Right hindlimb (tissue), 1 donor: ENCODE measurements at places on chromosomes 2 and 18.

DNA sequence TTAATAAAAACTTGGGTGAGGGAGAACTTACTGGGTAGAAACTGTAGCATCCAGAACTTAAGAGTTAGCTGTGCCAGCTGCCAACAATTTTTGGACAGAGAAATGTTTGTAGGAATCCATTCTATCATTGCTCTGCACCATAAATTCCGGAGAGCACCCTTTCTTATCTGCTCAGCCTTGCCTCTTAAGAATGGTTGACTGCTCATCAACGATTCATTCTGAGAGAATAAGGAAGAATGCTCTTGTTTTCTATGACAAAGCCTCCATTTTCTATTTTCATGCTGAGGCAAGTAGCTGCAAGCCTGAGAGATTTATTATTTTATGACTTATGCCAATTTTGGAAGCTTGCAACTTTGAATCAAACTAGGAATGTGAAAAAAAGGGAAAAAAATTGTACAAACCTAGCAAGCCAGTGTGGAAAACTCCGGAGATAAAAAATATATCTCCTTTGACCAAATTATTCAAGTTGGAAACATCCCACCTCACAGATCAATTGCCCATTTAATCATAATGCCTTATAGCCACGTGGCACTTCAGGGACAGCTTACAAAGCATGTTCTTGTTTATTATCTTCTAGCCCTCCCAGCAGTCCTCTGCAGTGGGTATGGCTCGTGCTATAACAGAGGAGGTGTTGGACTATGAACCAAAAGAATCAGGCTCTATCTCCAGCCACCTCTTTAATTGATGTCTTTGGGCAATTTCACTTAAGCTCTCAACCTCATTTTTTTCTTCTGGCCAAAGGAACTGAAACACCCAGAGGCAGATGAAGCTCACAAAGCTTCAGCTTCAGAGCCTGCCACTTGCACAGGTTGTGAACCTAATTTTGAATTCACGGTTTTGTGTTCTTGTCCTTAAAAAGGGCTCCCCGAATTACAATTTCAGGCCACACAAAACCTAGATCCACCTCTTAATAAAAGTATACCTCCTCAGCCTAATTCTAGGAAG lies 40.9 kb upstream of the ATL2 start:
- DNase-seq, result no peak

- no peak for DNase-seq
Observed at GRCh38 chr18:3086871-3087270, 73.9 kb upstream of the LPIN2 start.

- DNase-seq, result no peak
Observed at GRCh38 chr2:24544456-24545115, 53.5 kb downstream of the NCOA1 start.

- peak; percentile 27 for DNase-seq
Observed at GRCh38 chr2:41187376-41188122, 735.7 kb upstream of the SLC8A1 start.

DNA sequence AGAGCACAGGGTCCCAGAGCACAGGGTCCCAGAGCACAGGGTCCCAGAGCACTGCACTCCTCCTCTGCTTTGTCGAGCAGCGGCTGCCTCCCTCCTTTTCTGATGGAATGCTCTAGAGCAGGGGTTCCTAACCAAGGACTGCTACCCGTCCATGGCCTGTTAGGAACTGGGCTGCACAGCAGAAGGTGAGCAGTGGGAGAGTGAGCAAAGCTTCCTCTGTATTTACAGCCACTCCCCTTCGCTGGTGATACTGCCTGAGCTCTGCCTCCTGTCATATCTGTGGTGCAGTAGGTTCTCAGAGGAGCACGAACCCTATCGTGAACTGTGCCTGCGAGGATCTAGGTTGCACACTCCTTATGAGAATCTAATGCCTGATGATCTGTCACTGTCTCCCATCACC lies 33.1 kb upstream of the ADNP2 start:
- DNase-seq, result no peak

DNA sequence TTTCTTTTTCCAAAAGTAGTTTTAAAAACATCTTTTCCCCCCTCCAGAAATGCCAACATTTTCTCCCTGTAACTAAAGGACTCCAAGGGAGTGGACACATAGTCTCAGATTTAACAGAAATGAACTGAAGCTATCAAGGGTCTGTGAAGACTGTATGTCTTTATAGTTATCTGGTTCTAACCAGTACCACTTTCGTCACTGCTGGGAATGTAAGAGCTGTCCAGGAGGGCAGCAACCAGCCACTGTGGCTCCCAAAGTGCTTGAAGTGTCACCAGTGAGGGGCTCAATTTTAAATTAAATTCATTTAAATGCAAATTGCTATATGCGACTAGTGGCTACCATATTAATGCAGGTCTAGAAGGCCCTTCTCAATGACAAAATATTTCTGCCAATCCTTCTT lies 15.0 kb downstream of the RNF149 start:
- no peak for DNase-seq

- DNase-seq, result peak; percentile 14
Observed at GRCh38 chr18:76455003-76455676, 39.9 kb downstream of the ZNF516 start.

DNA sequence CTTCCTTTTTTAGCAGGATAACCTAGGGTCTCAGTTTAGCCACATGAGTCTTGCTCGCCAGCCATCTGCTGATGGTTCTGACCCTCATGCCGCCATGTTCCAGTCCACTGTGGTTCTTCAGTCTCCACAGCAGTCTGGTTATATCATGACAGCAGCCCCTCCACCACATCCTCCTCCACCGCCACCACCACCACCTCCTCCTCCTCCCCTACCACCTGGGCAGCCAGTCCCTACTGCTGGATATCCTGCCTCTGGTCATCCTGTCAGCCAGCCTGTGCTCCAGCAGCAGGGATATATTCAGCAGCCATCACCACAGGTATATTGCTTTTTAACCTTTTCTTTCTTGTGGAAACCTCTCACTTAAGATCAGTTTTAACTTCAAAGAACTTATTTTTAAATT lies 89.9 kb upstream of the UBXN4 start:
- DNase-seq, result no peak

GRCh38 chr2:32452338-32453064 lies 95.7 kb downstream of the BIRC6 start:
- DNase-seq, result no peak

DNA sequence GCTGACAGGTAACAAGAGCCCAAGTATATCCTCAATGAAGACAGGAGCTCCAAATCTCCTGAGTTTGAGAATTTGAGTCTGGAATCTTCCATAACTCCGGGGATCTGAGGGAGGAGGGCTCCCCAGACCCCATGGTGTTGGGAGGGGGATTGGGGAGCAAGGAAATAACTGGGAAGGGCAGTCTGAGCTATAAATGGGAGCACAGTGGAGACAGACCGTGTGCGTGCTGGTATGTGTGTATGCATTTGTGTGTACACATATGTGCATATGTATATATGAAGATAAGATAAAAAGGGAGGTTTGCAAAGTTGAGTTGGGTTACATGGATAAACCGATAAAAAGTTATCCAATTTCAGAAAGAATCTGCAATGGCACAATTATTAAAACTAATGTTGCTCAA lies 2.3 kb downstream of the APCDD1 start:
- DNase-seq, result no peak

DNA sequence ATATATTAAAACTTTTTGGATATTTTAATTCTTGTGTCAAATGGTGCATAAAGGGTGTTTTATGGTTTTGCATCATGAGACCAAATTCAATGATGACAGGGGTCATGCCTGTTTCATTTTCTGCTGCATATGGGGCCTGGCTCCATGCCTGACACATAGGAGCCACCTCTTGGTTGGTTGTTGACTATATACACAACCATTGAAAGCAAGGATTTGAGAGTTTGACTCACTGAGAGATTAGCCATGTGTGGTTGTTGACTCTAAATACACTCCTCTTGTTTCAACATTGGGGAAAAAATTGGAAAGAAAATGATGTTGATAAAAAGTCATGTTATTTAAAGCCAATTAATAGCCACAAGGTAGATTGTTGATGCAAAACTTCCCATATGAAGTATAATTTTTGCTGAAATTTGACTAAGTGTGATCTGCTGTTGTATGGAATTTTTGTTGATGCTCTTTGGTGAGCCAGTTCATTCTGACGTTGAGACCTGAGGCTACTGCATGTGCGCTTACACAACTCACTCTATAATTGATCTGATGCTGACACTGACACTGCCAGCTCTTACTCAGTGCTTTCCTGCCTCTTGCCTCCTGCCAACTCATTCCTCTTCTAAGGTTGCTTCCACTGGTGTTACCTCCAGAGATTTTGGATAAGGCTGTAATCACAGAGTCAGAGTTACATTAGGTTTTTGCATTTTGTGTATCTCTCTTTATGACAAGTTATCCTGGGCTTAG lies 446.2 kb upstream of the SLC14A2 start:
- no peak for DNase-seq

DNA sequence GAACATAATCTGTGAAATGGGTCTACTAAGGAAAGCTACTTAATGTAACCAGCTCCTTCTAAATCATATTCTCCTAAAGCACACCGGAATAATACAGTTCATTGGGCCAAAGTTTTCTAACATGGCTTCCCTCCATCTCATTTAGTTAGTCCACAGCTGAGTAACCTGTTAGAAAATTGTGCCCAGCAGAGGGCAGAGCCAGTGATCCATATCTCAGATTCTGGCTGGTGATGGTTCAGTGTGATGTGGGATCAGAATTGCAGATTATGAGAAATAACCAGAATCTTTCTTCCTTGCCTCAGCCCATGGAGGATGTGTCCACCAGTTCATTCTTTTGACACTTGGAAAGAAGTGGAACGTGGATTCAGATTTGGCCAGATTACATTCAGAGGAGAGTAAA lies 9.4 kb upstream of the CTLA4 start:
- no peak for DNase-seq

GRCh38 chr2:189599245-189599644 lies 18.7 kb upstream of the SLC40A1 start:
- DNase-seq, result no peak

- no peak for DNase-seq
Observed at GRCh38 chr2:152583512-152584229, 133.6 kb downstream of the PRPF40A start.

GRCh38 chr18:79422783-79423165 lies 27.0 kb downstream of the NFATC1 start:
- no peak for DNase-seq

DNA sequence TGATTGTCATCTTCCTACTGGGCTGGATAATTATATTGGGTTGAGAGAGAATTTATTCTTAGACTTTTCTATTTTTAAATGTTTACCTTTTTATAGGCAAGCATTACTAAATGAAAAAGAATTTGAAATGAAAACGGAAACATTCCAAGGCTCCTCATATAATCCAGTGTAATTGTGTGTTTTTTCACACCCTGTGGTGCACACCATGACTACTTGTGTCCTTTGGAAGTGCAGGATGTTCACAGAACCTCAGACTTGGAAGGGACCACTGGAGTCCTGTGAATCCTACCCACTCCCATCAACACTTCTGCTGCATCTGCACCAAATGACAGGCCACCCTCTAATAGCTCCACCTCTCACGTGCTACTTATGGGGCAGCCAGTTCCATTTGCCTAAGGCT lies 48.0 kb downstream of the NAT8 start:
- no peak for DNase-seq

GRCh38 chr2:69575926-69576325 lies 67.6 kb downstream of the AAK1 start:
- DNase-seq, result no peak

DNA sequence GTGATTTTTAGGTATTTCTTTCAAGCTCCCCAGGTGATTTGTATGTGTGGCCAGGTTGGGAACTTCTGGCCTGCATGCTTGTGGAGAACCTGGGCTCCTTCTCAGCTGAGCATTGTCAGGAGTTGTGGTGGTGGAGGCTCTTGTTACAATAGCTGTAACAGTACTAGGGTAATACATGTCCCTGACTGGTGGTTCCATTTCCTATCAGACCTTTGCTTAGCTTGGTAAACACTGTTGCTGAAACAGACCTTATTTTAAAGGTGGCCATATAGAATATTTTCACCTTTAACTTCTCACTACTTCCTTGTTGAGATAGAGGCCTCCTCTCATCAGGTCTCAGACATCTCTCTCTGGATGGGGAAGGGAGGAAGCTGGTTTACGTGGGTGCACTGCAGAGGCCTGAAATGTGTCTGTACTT lies 79.2 kb downstream of the SETBP1 start:
- no peak for DNase-seq

DNA sequence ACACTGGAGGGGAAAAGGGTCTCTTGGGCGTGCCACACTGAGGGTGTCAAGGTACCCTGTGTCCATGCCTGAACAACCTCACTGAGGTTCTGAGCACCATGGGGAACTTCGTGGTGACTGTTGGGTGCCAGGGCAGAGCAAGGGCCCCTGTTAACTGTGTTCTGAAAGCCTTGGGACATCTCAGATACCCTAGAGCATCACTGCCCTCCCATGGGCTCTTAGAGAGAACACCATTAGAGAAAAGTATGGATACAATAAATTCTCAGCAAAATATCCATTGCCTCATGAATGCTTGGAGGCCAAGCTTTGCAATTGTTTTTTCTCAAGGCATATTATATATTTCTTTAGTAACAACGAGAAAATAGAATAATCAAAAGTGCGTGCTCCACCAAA lies 488.5 kb upstream of the NRP2 start:
- DNase-seq, result no peak

GRCh38 chr2:189426886-189427285 lies 14.4 kb upstream of the WDR75 start:
- no peak for DNase-seq

DNA sequence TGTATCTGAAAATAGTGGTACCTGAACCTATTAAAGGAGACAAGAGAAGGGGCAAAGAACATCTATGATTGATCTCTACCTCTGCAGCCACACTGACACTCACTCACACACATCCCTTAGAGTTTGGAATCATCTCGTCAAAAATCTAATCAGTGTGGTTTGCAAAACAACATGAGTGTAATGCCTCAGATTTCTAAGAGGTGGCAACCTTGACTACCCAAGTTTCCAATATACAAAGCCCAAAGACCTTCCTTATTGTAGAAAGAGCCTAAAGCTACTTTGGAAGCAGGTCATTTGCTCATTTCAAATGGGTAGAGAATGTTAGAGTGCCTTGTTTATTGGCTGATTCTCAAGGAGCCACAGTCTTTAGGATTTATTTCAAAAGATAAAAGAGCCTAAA lies 444.9 kb downstream of the ARHGAP15 start:
- no peak for DNase-seq

DNA sequence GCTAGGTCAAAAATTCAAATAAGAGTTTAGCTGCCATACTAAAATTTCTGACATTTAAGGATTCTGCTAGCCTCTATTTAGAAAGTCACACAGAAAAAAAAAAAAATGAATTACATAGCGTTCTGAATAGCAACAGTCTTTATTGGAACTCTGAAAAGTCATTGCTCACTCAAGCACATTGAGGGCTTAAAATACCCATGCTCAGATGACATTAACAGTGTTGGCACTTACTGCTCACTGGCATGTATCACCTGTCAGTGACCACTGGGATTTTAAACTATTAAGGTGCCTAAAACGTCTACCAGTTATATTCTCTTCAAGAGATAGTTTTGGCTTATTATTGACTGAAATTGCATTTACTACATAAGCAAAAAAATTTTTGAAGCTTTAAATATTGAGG lies 468.0 kb upstream of the SPHKAP start:
- no peak for DNase-seq

DNA sequence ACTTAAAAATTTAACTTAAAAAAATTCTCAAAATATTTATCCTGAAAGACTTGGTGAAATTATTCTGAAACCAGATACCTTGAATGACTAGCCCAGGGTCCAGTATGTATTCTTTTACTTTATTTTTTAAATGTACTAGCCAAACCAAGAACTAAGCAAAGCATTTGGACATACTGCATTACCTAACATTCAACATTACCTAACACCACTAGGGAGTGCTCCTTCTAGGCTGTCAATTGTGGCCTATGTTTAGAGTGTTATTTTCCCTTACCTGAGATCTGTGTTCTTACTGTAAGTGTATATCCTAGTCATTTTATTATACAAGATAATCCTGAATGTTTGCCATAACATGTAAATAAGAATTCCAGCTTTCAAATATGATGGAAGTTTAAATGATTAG lies 496.6 kb downstream of the PTPRM start:
- DNase-seq, result no peak
